HepG2 (cell line): ENCODE measurements at places on chromosomes 16 and 17.
A peak's percentile ranks its signal among the peaks of the same experiment; 100 is the strongest.

GRCh38 chr16:80804056-80804525 is 307 bp downstream of the CDYL2 start:
- DNase-seq = peak; percentile 6

- no peak for DNase-seq
These were observed 34.7 kb upstream of the HNF1B start for GRCh38 chr17:37779554-37779953.

DNA sequence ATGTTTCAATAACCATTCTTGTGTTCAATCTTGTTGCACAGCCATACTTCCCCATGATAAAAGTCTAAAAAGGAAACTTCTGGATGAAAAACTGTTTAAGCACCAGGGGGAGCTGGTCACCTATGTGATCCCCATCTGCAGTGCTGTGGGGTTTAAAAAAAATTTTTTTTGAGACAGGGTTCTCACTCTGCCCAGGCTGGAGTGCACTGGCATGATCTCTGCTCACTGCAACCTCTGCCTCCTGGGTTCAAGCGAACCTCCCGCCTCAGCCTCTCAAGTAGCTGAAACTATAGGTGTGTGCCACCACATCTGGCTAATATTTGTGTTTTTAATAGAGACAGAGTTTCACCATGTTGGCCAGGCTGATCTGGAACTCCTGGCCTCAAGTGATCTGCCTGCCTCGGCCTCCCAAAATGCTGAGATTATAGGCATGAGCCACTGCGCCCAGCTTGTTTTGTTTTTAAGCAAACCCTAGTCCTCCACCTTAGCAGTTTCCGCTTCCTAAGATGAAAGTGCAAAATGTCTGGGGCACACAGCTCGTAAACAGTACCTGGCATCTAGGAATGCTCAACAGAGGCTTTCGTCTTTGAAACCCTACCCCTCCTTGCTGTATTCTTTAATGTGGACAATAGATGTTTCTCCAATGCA is 25.4 kb downstream of the DNAJA2 start:
- peak; percentile 71 for DNase-seq

DNA sequence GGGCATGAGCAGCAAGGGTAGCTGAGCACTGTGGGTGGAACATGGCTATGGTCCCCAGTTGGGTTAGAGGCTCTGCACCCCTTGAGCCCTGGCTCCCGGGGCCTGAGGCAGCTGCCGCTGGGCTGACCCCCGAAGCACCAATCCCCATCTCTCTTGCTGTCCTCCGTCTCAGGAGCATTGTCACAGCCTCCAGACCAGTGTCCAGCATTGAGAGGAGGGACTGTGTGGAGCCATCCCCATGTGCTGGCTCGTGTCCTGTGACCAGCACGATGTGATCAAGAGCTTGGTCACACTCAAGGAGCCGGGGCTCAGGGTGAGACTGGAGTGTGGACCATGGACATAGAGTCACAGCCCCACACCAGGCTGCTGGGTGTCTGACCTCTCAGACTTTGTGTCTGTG is 2.9 kb downstream of the SMTNL2 start:
- no peak for DNase-seq

- DNase-seq = no peak
These were observed 46.9 kb downstream of the AXIN2 start for GRCh38 chr17:65514541-65514940.
